ENCODE measurements at places on chromosomes 4 and X.

DNA sequence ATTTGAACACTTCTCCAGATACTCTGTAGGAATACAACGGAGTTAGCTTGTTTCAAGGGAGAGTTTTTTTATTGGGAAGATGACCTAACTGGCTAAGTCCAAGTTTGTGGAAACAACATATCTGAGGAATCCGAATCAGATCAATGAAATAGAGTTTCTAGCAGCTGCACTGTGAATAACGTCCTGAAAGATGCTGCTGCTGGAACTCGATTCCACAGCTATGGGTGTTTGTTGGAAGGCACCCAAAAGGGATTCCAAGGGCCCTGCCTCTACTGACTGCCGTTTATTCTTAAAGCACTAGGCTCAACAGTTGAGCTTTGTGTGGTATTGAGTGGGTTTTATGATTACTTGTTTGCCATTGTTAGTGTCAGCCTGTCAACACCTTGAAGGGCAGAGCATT lies 6.6 kb upstream of the GBA3 start:
- no peak for DNase-seq

DNA sequence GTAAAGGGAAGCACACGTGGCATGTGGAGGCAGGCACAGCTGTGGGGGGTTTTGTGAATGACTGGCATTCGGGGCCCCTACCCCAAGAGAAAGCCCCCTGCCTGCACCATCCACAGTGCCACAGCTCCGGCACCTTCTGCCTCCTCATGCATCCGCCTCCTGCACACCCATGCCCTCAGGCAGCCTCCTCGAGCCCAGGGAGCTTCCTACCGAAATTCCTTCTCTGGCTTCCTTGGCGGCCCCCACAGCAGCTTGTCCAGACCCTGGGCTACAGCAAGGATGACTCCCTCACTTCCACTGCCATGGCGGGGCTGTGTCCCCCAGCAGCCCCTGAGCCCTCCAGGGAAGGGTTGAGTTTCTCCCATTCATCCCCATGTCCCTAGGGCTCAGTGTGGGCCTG lies 99.9 kb downstream of the WFS1 start:
- DNase-seq: no peak

DNA sequence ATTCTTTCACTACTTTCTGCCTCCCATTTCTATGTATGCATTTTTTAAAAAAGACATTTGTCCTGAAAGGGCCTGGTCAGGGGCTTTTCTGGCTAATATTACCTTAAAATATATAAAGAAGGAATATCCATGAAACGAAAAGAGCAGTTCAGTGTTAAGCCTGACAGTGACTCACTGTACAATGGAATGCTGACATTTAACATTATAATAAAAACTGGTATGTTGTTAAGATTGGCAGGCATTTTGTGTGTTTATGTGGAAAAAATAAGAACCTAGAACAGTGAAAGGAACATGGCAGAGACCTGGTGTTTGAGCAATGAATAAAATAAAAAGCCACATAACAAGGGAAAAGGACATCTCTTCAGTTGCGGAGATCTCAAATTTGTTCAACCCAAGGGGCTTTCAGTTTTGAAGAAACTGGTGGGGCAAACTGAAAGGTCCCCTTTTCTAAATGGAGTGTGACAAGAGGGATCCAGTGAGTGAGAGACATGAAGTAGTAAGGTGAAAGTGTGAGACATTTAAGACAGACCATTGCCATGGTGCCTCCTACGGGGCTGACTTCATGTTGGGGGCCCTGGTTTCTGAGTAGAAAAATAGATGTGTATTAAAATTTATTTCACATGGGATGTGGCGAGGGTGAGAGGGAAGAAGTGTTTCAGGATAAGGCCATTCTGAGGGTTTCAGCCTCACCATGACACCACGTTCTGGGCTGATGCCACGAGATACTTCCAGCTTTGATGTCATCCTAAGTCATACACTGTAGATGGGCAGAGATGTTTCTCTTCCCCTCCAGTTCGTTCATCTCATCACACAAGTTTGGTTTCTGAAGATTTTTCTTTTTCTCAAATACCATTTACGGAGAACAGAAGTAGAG lies 324.9 kb downstream of the PPP3CA start:
- no peak for DNase-seq

GRCh38 chrX:22424919-22425318 lies 152.2 kb downstream of the CBLL2 start:
- DNase-seq: no peak

DNA sequence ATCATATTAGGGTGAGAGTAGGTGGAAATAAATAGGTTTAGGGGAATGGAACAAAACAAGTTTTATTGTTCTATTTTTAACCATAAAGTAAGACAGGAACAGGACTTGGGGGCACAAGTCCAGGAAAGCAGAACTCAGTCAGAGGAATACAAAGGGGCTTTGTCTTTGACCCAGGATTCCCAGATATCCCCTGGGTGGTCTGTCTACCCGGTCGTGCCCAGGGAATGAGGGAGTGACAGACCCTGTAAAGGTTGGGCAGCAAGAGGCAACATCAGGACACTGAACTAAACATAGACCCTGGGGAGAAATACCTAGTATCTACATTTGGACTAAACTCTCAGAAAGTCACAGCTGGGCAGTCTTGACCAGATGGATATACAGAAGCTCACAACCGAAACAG lies 50.6 kb downstream of the PTCHD1 start:
- no peak for DNase-seq

- DNase-seq: no peak
These were observed 131.8 kb upstream of the TMLHE start for GRCh38 chrX:155744534-155744933.

DNA sequence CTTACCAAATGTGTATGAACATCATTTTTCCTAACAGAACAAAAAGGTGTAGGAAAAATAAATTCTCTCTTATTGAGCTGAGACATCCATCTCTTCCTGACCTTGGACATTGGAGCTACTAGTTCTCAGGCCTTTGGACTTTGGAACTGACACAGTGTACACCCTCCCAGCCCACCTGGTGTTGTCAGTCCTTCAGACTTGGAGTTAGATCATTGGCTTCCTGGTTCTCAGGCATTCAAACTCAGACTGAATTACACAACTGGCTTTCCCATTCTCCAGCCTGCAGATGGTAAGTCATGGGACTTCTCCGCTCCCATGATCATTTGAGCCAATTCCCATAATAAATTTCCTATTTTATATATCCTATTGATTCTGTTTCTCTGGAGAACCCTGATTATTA lies 84.8 kb upstream of the EDNRA start:
- no peak for DNase-seq

DNA sequence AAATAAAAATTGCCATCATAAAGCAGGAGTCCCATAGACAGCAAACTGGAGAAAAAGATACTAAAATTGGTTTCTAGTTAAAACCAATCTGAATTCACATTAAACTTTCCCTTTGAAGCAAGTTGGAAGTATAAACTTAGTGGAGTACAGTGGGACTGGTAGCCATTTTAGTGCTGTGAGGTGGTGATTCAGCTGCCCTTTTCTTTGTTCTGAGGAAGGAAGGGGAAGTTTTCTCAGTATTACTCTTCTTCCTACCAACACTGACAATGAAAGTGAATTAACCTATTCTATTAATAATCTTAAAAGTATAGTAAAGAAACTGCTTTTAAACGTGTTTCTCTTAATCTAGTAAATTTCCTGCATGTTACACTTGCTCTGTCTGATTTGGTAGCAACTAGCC lies 36.7 kb downstream of the SLC9A6 start:
- DNase-seq: no peak

DNA sequence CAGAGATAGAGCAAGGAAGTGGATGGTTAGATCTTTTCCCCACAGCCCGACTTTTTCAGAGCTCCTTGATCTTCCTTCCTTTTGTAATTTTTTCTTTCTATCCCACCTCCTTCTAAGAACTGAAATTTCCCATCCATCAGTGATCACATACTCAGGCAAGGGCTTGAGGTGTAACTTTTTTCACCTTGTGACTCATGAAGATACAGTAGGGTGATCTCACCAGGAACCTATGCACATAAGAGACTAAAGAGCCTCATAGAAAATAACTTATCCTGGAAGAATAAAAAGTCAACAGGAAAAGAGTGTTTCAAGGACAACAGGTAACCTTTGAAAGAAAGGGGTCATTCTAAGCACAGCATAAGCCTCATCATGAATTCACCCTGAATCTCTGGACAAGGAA lies 131.2 kb upstream of the HCCS start:
- no peak for DNase-seq

- DNase-seq: no peak
These were observed 208.8 kb downstream of the TMA16 start for GRCh38 chr4:163703251-163703650.

DNA sequence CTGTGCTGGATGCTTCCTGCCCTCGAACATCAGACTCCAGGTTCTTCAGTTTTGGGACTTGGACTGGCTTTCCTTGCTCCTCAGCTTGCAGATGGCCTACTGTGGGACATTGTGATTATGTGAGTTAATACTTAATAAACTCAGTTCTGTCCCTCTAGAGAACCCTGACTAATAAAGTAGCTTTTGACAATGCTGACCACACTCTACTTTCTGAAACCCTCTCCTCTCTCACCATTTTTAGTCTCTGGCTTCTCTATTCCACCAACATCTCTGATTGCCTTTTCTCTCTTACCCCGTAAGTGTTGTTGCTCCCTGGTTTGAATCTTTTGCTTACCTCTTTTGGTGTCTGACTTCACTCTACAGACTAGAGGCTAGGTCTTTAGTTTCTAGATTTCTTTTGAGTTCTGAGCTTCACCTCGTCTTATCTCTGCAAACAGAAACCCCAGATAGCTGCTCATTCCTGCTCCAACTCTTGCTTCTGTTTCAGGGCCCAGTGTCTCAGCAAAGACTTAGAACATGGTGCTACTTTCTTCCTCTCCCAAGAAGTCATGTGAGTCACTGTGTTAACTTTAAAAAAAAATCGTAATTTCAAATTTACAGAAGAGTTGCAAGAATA lies 11.4 kb downstream of the TMSB4X start:
- DNase-seq: no peak

DNA sequence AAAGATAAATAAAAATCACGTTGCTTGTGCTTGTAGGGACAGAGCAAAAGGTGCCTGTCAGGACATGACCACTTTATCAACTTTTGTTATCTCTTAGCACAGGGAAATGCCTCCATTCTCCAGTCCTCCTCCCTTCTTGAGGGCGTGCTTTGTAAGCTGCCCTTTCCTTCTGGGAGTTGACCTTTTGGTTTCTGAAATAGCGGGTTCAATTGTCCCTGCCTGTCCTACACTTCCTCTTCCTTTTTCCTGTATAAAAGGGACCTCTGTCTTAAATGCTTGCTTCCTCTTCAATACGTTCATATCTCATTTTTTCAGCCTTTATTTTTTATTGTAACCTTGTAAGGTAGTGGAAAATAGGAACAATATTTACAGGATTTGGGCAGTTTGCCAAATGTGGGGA lies 153.5 kb downstream of the SH3BGRL start:
- no peak for DNase-seq

DNA sequence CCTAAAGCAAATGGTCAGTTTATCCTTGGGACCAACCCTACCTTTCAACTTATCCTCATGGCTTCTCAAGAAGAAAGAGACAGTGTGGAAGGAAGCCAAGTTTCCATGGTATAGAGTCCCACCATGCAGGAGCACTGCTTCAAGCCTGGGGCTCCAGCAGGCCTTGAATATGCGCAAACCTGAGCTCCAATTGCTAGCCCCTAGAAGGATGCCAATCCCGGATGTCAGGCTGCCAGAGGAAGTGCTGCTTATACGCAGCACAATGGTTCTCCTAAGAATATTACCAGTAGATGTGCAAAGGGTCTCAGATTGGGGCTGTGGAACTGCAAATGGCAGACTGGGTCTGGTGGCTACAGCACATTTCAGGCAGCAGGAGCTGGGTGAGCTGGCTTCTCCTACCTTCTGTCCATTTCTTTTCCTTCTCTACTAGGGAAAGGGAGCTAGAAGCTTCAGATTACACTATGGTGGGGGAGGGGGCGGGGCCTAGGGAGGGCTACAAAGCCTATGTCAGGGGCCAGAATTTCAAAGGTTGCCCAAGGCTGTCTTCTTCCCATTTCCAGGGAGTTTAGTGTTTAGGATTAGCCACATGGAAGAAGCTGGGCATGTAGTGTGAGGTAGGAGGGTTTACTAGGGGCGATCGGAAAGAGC lies 40.7 kb upstream of the CITED1 start:
- no peak for DNase-seq

DNA sequence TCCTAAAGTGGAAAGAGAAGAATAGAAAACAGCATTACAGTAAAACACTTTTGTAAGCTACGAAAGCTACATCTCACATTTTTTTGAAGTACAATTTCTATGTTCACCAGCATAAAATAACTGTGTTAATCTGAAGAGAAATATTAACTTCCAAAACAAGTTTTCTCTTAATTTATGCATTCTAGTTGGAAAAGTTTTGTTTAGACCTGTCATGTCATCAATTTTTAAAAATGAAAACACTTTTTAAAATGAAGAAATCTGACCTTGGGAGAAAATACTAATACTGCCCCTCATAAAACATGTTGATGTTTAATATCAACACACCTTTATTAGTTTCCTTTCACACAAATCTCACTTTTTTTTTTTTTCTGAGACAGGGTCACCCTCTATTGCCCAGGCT lies 45.2 kb downstream of the CCDC158 start:
- DNase-seq: no peak

- no peak for DNase-seq
These were observed 29.5 kb downstream of the SRPX2 start for GRCh38 chrX:100673397-100673953.

DNA sequence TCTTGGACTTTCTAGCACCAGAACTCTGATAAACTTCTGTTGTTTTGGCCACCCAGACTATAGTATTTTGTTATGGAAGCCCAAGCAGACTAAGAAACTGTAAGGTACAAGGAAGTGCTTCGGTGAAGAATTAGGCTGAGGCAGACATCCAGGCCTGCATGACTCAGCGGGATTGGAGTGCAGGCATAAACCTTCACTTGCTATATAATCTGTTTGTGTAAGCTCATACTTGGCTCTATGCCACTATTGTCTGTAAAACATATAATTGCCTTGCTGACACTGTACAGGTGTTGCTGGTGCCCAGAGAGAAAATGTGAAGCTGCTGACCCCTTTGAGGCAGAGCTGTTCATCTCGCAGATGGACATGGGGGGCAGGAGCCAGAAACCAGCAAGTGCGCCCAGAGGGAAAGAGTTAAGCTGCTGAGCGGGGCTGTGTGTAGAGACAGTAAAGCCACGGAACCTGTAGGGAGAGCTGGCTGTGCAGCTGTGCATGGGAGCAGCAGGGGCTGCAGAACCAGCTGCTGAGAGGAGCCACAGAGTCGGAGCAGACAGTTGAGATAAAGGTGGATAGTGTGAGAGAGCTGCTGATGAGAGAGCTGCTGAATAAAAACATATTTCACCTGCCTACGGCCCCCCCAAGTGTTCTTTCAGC lies 96.2 kb downstream of the RBM46 start:
- DNase-seq: no peak

All from T-helper 17 cell (primary cell).